ENCODE measurements at places on chromosomes 11 and 22.

DNA sequence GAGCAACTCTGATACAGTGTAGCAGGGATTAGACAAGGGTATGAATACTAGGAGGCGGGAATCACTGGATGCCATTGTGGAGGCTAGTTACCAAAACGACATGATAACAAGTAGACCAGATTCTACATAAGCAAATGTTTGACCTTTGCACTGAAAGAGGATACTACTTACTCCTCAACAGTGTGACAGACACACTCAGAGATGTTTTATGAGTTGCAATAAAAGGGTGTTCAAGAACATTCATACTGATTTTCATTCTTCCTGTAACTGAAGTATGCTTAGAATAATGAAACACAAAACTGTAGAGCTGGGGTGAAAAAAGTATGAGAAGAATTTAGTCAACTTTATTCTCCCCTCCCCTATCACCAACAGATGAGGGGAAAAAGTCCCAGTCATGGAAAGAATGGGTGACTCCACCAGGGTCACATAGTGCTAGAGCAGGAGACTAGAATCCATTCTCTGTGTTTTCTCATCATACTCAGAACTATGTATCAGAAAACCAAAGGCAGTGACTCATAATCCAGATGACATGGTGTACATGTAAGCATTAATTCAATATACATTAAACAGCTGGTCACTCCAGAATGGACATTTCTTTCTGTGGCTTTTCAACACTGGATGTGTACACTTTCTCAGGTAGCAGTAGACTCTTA lies 32.8 kb downstream of the ARHGAP20 start:
- DNase-seq, result no peak

GRCh38 chr11:110759972-110760381 lies 47.7 kb upstream of the ARHGAP20 start:
- DNase-seq, result no peak

DNA sequence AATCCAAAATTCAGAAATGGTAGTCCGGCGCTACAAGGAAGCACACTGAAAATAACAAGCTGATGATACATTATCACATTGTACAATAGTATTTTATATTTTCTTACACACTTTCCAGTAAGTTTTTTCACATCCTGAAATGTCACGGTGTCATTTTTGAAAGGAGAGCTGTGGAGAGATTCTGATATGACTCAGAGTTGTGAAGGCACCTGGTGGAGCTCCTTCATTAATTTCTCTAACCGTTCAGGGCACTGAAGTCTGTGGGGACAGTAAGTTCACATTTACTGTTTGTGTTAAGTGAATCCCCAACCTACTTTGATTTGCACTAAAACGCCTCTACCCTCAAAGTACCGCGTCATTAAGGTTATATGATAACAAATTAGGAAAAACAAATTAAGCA lies 13.3 kb downstream of the LDHAL6A start:
- no peak for DNase-seq

DNA sequence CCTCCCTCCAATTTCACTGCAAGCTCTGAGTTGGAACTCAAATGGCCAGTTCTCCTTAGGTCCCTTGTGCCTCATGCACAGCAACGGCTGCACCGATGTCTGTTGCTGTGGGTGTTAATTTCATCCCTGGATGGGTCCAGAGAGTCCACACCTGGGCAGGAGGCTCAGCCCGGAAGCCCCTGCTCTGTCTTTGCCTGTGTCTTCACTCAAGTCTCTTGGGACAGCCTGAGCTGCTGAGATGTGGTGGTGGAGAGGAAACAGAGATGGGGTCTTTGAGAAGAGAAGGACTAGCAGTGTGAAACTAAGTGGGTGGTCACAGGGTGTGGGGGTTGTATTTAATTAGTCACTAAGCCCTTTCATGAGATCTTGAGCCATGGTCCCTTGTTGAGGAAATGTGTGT lies 109.3 kb downstream of the NECTIN1 start:
- DNase-seq, result no peak

DNA sequence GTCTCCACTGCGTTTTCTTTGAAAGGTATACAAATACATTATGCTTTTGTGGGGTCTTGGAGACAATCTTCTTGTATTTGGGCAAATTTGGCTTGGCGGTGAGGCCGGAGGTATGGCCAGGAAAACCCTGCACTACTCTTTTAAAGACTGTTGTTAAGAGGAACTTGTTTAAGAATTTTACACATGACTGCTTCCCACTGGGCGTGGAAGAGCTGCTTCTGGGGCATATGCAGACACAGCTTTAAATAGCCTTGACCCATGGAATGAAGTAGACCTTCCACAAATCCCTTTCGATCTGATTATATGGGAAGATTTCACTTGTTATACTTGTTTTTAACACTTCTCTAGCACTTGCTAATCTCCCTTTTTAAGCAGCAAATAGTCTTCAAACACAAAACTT lies 453.6 kb downstream of the MN1 start:
- no peak for DNase-seq

- no peak for DNase-seq
These were observed 1.4 kb upstream of the SERPINH1 start for GRCh38 chr11:75560644-75561043.

- no peak for DNase-seq
These were observed 772 bp downstream of the SLC25A45 start for GRCh38 chr11:65381716-65382032.

DNA sequence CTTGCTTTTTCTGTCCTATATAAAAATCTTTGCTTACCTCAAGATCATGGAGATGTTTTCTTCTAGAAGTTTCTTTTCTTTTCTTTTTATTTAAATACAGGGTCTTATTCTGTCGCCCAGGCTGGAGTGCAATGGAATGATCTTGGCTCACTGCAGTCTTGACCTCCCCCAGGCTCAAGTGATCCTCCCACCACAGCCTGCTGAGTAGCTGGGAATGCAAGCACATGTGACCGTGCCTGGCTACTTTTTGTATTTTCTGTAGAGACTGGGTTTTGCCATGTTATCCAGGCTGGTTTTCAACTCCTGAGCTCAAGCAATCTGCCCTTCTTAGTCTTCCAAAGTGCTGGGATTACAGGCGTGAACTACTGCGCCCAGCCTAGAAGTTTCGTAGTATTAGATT lies 45.3 kb downstream of the USP35 start:
- no peak for DNase-seq

- no peak for DNase-seq
These were observed 2.4 kb downstream of the RPS19BP1 start for GRCh38 chr22:39530116-39530515.

- DNase-seq, result no peak
These were observed 132.8 kb upstream of the PITPNB start for GRCh38 chr22:28051787-28052356.

DNA sequence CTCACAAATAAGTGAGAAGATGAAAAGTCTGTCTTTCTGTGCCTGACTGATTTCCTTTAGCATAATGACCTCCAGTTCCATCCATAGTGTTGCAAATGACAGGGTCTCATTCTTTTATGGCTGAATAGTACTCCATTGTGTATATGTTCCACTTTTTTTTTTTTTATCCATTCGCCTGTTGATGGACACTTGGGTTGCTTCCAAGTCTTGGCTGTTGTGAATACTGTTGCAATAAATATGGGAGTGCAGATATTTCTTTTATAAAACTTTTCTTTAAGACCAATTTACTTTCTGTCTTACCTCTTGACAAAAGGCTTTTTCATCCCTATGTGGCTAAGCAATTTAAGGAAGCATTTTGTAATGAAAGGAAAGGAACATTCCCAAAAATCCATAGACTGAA lies 104.6 kb downstream of the MUC15 start:
- DNase-seq, result no peak

DNA sequence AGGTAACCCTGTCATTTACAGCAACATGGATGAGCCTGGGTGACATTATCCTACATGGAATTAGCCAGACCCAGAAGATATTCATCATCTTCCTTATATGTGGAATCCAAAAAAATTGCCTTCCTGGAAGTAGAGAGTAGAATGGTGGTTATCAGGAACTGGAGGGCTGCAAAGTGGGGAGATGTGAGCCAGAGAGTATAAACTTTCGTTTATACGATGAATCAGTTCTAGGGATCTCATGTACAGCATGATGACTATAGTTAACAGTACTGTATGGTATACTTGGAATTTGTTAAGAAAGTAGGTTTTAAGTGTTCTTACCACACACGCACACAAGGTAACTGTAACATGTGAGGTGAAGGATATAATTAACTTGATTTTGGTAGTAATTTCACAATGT lies 79.1 kb downstream of the TBC1D22A start:
- no peak for DNase-seq

DNA sequence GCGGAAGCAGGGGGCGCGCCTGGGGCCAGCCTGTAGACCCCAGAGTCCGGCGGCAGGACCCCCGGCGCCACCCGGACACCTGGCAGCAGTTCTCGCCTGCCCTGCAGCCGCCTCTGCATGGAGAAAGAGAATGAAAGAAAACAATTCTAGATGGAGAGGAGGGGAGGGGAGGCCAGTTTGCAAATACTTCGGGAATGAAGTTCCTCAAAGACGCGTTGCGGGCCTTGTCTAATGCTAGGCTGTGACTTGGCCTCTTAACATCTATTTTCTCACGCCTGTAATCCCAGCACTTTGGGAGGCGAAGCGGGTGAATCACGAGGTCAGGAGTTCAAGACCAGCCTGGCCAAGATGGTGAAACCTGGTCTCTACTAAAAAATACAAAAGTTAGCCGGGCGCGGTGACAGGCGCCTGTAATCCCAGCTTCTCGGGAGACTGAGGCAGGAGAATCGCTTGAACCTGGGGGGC lies 2.1 kb upstream of the BARX2 start:
- DNase-seq, result no peak

DNA sequence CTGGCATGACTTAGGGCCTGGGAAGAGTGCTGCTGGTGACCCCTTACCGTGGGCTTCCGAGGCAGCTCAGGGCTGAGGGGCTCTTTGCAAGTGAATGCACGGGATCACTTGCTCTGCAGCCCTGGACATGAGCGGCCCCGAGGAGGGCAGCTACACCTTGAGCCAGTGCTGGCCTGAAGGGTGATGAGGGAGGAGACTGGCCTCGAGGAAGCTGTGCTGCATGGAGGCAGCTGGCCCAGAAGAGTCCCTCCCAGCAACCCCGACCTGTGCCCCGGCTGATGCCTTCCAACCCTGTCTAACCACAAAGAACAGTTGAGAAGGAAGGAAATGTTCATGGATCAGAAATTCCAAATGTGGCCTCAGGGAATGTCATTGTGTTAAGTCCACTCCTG lies 45.2 kb downstream of the TBX1 start:
- DNase-seq, result no peak

DNA sequence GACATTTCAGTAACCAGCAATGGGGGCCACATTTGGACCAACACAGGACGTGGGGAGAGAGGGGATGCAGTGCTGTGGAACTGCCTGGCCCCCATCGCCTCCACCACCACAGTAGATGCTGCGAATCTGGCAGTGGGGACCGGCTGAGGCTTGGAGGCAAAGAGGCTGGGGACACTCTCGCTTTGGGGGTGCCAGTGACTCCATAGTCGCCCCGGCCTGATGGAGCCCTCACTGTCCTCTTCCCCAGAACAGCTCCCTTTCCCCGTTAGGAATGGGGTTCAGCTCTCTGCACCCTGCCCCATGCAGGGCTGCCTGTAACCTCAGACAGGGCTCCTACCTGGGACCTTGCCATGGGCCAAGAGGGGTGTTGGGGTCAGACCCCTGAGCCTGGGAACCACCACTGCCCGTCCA lies 1.8 kb upstream of the MUC2 start:
- DNase-seq, result no peak

- DNase-seq, result no peak
These were observed 118.2 kb upstream of the CRYBB3 start for GRCh38 chr22:25081409-25081824.

- no peak for DNase-seq
These were observed 232.7 kb downstream of the DSCAML1 start for GRCh38 chr11:117564321-117564720.

GRCh38 chr11:65183201-65183891 lies 1.6 kb downstream of the CAPN1 start:
- DNase-seq, result no peak

- no peak for DNase-seq
These were observed 64.3 kb upstream of the IGLL5 start for GRCh38 chr22:22823131-22823810.

GRCh38 chr11:127182586-127183203 lies 182.1 kb upstream of the KIRREL3 start:
- no peak for DNase-seq

DNA sequence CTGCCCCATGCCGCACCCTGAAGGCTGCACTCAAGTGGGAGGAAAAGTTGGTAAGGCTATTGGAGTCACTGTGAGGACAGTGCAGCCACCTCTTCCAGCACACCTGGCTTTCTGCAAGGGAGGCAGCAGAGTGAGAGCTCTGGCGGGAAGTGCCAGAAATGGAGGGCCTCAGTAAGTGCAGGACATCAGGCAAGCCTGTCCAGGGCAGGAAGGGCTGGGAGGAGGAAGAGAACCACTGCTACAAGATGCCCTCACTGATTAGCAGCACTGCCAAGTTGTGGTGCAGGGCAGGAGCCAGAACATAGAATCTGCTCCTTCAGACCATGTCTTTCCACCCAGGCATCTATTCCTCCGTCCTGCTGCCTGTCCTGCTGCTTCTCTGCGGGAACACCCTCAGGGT lies 61.2 kb upstream of the CLTCL1 start:
- no peak for DNase-seq

GRCh38 chr22:45237065-45237990 lies 3.4 kb downstream of the KIAA0930 start:
- no peak for DNase-seq

DNA sequence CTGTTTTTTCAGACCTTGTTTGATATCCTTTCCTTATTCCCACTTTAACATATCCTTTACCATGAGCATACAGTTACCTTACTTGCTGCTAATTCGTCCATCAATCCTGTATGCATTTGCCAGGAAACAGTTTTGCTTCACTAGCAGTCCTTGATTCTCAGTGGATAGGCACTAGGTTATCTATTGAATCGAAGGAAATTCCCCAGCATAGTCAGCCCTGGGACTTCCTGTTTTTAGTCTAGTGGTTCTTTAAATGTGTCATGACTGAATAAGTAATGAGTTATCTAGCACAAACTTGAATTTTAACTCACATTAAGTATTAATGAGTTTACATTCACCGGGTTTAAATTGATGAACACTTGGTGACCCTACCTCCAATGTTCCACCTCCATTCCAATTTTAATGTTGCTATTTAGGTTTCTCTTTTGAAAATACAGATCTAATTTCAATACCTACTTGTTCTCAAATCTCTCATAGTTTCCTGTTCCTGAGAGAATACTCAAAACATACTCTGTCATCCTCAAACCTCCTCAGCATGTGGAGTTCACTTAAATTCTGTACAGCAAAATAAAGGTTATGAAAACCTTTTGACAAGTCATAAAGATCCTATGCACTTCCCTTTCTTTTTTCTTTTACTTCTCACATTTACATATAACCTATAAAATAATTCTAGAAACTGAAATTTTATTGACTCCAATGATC lies 1375.1 kb upstream of the TENM4 start:
- DNase-seq, result no peak

Data from activated T-helper 1 cell treated with Interleukin-2 at 50 U/mL for 16 hours (primary cell).